ENCODE measurements at places on chromosomes 3 and 15.
A peak's percentile ranks its signal among the peaks of the same experiment; 100 is the strongest.

- H3K27ac ChIP-seq, result no peak overlapping the region
- H3K36me3 ChIP-seq, result no peaks in the 10 kb centered on the region
- no peak overlapping the region for H3K4me3 ChIP-seq
Observed at GRCh38 chr15:90054618-90055097, 47.6 kb downstream of the IDH2 start.

DNA sequence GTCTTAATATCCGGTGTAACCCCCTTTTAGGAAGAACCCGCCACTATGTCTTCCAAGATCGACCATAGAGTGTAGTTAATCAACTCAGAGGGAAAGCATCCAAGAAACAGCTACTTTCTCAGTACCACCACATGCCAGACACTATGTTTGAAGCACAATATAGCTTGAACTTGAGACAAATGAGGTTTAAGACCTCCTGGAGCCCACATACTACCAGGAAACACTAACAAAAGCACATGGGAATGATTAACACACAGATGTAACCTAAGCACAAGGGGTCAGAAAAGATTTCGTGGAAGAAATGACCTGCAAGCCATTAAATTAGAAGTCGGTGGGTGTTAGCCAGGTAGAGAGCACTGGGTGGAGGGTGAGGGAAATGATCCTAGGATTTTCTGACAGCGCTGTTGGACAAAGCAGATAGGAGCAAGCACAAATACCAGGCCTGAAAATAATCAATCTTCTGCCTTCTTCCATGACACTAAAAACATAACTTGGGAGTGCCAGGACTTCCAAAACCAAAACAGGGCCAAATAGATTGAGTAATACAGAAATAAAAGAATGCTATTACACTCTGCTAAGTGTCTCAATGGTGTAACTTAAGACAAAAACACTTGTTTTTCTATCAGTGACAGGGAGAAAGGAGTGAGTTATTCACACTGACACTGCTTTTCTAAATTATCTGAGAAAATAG is 213.7 kb downstream of the FOXP1 start:
- H3K36me3 ChIP-seq, result no peaks in the 10 kb centered on the region
- H3K4me1 ChIP-seq, result peaks cover 16% of the 10 kb centered on the region
- H3K4me3 ChIP-seq, result no peak overlapping the region
- no peak overlapping the region for H3K27ac ChIP-seq

GRCh38 chr3:94251566-94251965 is 188.7 kb downstream of the NSUN3 start:
- no peak for DNase-seq
- no peak overlapping the region for H3K27ac ChIP-seq

DNA sequence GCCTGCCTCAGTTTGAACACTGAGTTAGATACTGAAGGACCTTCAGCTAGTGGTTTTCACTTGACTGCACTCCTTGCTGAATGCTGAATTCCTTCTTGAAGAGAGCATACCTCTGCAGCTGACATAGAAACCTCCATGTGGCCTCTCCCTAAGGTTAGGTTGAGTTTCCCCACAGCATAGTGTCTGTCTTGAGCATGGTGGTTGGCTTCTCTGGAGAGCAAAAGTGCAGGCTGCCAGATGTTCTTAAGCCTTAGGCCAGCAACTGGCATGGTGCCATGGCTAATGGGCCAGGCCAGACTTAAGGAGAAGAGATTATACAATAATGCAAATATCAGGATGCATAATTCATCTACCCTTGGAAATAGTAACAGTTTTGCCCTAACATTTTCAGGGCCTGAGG is 545.6 kb upstream of the ZNF385D start:
- H3K4me3 ChIP-seq, result no peak overlapping the region
- no peak for DNase-seq
- H3K27ac ChIP-seq, result no peak overlapping the region

GRCh38 chr3:127701280-127701911 is 28.6 kb downstream of the ABTB1 start:
- DNase-seq, result peak; percentile 53
- H3K4me3 ChIP-seq, result no peak overlapping the region
- H3K27me3 ChIP-seq, result no peaks in the 10 kb centered on the region
- no peak overlapping the region for H3K27ac ChIP-seq
- peaks cover 54% of the 10 kb centered on the region for H3K4me1 ChIP-seq
- H3K36me3 ChIP-seq, result no peaks in the 10 kb centered on the region

DNA sequence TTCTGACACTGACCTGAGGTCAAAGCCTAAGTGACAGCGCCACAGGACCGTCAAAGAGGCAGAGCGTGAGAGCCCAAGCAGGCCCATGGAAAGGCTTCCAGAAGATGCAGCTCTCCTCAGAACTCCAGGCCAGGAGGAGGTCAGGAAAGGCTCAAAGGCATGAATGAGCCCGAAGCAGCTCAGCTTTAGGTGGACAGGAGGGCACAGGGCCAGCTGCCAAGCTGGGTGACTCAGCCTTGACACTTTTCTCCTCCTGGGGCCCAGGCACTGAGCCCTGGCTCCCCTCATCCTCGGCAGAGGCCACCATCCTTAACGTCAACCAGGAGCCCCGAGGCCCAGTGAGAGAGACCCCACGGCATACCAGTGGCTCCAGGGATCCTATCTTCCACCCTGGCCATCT is 62.9 kb downstream of the ADCY5 start:
- H3K4me1 ChIP-seq, result no peaks in the 10 kb centered on the region
- no peak overlapping the region for H3K27ac ChIP-seq
- no peaks in the 10 kb centered on the region for H3K36me3 ChIP-seq
- no peak for DNase-seq
- no peaks in the 10 kb centered on the region for H3K27me3 ChIP-seq
- no peak overlapping the region for H3K4me3 ChIP-seq

DNA sequence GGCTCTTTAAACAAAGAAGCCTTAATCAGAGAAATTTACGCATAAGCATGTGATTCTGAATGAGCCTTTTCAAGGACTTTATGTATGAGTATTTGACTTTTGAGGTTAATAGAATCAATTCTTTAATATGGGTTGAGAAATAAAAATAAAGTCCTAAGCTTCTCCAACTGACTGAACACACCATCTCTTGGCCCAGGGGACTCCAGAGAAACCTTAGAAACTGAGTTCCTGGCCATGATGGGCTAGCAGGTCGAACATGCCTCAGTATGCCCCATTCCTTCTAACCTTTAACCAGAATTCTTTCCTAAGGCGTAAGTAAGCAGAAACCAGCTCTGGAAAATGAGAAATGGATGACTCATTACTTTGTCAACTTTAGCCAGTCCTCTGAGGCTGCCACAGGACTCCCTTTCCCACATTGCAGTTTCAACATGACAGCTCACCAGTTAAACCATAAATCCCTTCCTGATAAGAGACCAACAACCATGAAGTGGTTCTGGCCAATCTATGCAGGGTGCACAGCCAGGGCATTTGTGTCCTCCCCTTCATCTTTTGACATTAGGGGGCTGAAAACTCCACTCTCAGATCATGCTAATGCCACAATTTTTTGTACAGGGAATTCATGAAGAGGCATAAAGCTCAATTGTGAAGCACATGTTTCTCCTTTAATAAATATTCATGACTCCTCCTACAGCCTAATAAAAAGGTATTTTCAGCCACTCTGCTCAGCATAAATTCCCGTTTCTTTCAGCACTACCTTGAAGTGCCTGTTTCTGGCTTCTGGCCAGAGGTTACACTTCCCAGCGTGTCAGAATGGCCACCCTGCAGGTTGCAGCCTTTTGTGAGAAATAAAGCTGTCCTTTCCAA is 33.3 kb downstream of the TM4SF18 start:
- H3K4me1 ChIP-seq, result peaks cover 16% of the 10 kb centered on the region
- H3K36me3 ChIP-seq, result no peaks in the 10 kb centered on the region
- no peaks in the 10 kb centered on the region for H3K27me3 ChIP-seq
- peak overlapping the region; percentile 75 for H3K27ac ChIP-seq
- no peak overlapping the region for H3K4me3 ChIP-seq

DNA sequence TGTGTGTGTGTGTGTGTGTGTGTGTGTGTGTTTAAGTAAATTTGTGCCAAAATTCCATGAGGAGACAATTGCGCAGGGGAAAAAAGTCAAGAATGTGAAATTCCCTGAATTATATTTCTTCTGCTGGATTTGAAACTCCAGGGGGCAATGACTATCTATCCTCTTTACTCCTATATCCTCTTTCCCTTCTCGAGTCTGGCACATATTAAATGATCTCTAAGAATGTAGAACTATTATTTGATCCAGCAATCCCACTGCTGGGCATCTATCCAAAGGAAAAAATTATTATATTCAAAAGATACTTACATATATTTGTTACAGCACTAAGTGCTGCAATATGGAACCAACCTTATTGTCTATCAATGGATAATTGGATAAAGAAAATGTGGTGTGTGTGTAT is 350.1 kb upstream of the ADAMTS9 start:
- DNase-seq, result no peak
- no peak overlapping the region for H3K4me3 ChIP-seq
- no peaks in the 10 kb centered on the region for H3K4me1 ChIP-seq
- H3K27ac ChIP-seq, result no peak overlapping the region

DNA sequence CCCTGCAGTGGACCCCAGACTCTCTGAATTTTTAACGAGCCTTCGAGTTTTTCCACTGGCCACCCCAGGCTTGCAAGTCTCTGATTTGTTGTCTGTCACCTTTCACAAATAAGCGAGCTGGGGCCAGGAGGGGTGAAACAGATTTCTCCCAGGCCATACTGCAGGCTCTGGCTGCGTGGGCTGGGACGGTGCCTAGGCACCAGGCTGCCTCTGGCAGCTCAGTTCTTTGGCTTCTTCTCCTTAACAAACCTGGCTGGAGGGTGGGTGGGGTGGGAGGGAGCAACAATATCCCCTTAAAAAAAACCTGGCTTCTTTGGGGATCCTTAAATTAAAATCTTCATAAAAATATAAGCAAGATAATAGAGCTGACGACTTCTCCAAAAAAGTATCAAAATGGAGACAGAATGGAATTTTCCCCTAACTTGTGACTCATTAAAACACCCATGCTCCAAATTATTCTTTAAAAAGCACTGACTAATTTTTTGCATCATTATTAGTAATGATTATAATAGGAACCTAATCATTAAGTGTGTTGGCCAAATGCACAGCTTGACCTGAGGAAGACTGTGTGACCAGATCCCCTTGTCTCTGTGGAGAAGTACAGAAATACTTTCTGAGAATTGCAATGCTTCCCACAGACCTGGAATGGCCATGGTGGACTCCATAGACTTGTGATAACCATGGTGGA is 84.1 kb downstream of the SNRK start:
- H3K4me1 ChIP-seq, result peaks cover 11% of the 10 kb centered on the region
- H3K4me3 ChIP-seq, result no peak overlapping the region
- H3K27ac ChIP-seq, result no peak overlapping the region
- peaks cover 4% of the 10 kb centered on the region for H3K36me3 ChIP-seq
- peak; percentile 39 for DNase-seq

DNA sequence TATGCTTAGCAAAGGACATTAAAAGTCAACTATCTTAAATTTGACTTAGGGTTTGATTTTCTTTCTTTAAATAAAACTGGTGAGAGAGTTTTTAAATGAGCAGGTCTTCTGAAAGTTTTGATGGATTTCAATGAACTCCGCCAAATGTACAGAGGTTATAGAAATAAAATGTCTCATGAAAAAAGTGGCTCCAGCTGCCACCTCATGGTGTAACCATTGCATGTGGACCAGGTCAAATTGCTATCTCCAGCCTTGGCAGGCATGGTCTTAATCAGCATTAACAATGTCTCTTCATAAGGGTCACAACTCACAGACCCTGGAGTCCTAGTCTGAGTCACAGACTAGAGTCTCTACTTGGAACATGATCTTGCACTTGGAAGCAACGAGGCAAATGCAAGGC is 182.3 kb downstream of the ADAMTS17 start:
- H3K27me3 ChIP-seq, result no peaks in the 10 kb centered on the region
- no peaks in the 10 kb centered on the region for H3K4me1 ChIP-seq
- H3K27ac ChIP-seq, result no peak overlapping the region
- no peak for DNase-seq
- H3K4me3 ChIP-seq, result no peak overlapping the region
- H3K36me3 ChIP-seq, result no peaks in the 10 kb centered on the region

- H3K36me3 ChIP-seq, result peaks cover 8% of the 10 kb centered on the region
- H3K4me3 ChIP-seq, result no peak overlapping the region
- H3K4me1 ChIP-seq, result peaks cover 43% of the 10 kb centered on the region
- H3K27me3 ChIP-seq, result no peaks in the 10 kb centered on the region
Observed at GRCh38 chr15:63332367-63333124, 49.1 kb downstream of the CA12 start.

GRCh38 chr3:98563661-98564281 is 29.6 kb downstream of the CPOX start:
- no peaks in the 10 kb centered on the region for H3K4me1 ChIP-seq
- no peak for DNase-seq
- no peak overlapping the region for H3K27ac ChIP-seq
- no peaks in the 10 kb centered on the region for H3K27me3 ChIP-seq
- H3K36me3 ChIP-seq, result no peaks in the 10 kb centered on the region

- no peaks in the 10 kb centered on the region for H3K27me3 ChIP-seq
- no peaks in the 10 kb centered on the region for H3K36me3 ChIP-seq
- H3K27ac ChIP-seq, result no peak overlapping the region
Observed at GRCh38 chr3:78613421-78613879, 1154.3 kb downstream of the ROBO1 start.

- peaks cover 58% of the 10 kb centered on the region for H3K27me3 ChIP-seq
- no peaks in the 10 kb centered on the region for H3K36me3 ChIP-seq
- H3K4me3 ChIP-seq, result no peak overlapping the region
- no peak overlapping the region for H3K27ac ChIP-seq
Observed at GRCh38 chr15:66039117-66039871, 170.0 kb downstream of the RAB11A start.

GRCh38 chr3:119589102-119589773 is 8.4 kb upstream of the PLA1A start:
- peaks cover 3% of the 10 kb centered on the region for H3K4me1 ChIP-seq
- no peak for DNase-seq
- no peaks in the 10 kb centered on the region for H3K27me3 ChIP-seq
- no peak overlapping the region for H3K4me3 ChIP-seq
- no peaks in the 10 kb centered on the region for H3K36me3 ChIP-seq

DNA sequence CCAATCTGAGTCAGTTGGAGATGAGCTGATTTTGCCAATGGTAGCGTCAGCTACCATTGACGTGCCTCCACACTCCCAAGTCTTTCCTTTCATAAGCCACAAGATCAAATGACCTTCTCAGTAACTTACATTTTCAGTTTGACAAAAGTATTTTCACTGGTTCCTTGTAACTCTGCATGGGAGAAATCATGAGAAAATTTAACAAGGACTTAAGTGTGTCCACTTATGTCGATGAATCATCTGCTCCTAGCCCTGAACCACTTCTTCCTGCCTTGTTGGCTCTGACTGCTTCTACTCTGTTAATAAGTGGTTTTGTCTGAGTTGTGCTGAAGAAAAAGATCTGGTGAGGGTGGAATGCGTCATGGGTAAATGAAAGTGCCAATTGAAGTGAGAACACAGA is 101.2 kb downstream of the NFKBIZ start:
- no peaks in the 10 kb centered on the region for H3K27me3 ChIP-seq
- peak overlapping the region; percentile 52 for H3K27ac ChIP-seq
- H3K4me1 ChIP-seq, result peaks cover 20% of the 10 kb centered on the region
- DNase-seq, result no peak
- H3K4me3 ChIP-seq, result no peak overlapping the region

- peaks cover 48% of the 10 kb centered on the region for H3K4me1 ChIP-seq
- H3K4me3 ChIP-seq, result no peak overlapping the region
- H3K36me3 ChIP-seq, result no peaks in the 10 kb centered on the region
- peak; percentile 89 for DNase-seq
- H3K27ac ChIP-seq, result peak overlapping the region; percentile 85
Observed at GRCh38 chr3:172201136-172201869, 161.9 kb downstream of the FNDC3B start.
